ENCODE measurements at places on chromosomes 16 and 17.

DNA sequence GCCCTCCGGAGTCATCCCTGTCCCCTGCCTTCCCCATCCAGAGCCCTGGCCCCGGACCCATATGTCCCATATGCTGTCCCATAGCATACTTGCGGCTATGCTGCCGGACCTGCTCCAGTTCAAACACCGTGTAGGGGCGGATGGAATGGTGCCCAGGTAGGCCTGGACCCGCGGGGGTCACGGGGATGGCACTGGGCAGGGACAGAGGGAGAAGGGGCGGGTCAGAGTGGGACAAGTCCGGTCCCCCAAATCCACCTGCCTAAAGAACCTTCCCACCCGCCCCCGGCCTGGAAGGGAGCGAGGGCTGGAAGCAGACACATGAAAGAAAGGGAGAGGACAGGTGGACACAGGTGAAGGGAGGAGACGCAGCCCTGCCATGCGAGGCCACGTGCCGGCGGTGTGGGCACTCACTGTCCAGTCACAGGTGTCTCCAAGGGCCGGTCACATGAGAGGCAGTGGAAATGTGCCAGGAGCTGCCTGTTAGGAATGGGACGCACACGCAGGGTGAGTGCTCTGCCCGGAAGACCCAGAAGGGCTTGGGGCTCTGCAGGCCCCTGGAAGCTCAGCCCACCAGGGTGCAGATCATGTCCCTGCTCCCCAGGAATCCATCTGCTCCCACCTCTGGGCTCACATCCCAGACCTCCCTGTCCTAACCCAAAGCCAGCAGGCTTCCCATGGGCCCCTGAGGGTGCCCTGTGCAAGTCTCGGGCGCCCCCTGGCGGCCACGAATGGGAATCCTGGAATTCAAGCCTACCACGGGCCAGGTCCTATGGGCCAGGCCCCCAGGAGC lies 14.0 kb downstream of the UBALD2 start:
- peak; percentile 77 for DNase-seq

DNA sequence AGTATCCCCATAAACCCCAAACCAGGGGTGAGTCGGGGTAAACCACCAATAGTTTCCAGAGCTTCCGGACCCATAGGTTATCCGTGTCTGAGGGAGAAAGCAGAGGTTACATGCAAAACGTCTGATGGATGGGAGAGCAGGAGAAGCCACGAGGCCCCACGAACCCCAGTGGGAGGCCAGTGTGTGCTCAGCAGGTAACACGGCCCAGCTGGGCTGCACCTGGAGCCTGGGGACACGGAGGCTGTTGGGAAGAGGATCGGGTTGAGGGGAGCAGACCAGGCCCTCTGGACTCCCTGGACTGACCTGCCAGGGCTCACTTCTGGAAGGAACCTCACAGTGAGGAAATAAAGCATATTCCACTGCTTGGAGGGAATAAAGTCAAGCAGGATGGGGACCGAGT lies 78.1 kb downstream of the SEC14L1 start:
- DNase-seq, result no peak

- no peak for DNase-seq
Measured at GRCh38 chr17:2521257-2521656, 9.6 kb upstream of the METTL16 start.

GRCh38 chr17:34365340-34365739 lies 2.3 kb upstream of the CCL1 start:
- no peak for DNase-seq

GRCh38 chr16:2244926-2245795 lies 6.2 kb downstream of the ECI1 start:
- DNase-seq, result no peak

GRCh38 chr17:59542960-59543635 lies 22.3 kb upstream of the DHX40 start:
- DNase-seq, result no peak

Measured in fibroblast of pulmonary artery (primary cell).